Kidney capillary endothelial cell (primary cell): ENCODE measurements at places on chromosomes 6 and 20.

GRCh38 chr20:47143657-47144056, 212.8 kb downstream of the ZMYND8 start:
- DNase-seq: no peak

GRCh38 chr6:31586599-31587281, 663 bp downstream of the LST1 start:
- no peak for DNase-seq

DNA sequence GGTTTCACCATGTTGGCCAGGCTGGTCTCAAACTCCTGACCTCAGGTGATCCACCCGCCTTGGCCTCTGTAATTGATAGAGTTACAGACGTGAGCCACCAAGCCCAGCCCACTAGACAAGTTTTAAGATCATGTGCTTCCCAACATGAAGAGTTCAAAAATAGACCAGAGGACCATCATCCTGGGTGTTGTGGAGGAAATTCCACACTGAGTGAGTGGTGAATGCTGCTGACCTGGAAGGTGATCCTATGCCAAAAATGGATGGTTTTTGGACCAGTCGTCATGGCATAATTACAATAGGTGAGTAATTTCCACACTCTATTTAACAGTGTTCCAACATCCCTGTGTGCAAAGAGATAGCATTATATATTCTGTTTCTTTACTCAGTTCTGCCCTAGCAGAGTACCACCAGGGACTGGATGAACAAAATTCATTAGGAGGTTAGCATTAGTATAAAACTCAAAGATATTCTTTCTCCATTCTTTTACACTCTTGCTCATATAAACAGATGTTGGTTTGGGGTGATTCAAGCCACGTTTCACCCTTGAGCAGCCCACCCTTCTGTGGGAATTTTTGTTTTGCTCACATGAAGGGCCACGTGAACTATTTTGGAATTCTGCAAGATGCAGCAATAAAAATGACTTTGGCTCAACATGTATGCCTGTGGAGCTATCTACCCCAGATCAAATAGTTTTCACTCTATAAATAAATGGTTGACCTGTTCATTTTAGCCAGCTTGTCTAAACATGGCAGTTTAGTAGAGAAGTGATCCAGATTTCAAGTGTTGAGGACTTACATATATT, 206.2 kb upstream of the TCF21 start:
- DNase-seq: no peak

DNA sequence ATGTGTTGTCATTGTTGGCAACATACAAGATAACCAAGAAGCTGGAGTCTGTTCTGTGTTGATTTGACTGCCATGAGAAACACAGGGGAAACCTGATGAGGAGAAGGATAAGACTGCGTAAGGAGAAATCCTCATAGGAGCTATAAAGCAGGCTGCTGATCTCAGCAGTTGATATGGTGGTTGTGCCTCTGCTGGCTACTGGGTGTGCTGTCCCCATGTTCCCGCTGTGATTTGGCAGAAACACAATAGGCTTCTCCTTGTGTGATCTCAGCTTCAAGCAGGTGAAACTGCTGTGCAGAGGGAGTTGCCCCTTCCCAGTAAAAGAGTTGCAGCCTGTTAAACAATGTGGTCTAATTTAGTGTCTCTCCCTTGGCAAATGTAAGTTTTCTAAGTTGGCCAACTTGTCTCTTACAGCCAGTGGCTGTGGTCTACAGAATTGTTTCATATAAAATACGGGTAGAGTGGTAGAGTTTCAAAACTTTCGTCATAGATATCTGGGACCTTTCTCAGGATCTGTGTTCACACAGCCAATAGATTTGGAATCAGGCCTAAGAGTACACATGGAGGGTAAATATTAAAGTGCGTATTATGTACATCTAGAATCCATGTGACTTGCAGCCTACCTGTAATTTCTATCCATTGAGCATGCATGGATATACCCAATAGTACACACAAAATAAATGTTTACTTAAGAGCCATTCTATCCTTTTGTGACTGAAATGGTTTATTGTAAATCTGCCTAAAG, 78.4 kb downstream of the RNF144B start:
- no peak for DNase-seq

GRCh38 chr6:139436200-139436956, 61.9 kb upstream of the CITED2 start:
- no peak for DNase-seq

- peak; percentile 67 for DNase-seq
Measured at GRCh38 chr6:4008324-4009047, 70.5 kb downstream of the FAM217A start.

GRCh38 chr6:158220786-158221442, 52.8 kb downstream of the GTF2H5 start:
- DNase-seq: peak; percentile 68

- DNase-seq: no peak
Measured at GRCh38 chr20:53974785-53975555, 95.4 kb downstream of the BCAS1 start.

DNA sequence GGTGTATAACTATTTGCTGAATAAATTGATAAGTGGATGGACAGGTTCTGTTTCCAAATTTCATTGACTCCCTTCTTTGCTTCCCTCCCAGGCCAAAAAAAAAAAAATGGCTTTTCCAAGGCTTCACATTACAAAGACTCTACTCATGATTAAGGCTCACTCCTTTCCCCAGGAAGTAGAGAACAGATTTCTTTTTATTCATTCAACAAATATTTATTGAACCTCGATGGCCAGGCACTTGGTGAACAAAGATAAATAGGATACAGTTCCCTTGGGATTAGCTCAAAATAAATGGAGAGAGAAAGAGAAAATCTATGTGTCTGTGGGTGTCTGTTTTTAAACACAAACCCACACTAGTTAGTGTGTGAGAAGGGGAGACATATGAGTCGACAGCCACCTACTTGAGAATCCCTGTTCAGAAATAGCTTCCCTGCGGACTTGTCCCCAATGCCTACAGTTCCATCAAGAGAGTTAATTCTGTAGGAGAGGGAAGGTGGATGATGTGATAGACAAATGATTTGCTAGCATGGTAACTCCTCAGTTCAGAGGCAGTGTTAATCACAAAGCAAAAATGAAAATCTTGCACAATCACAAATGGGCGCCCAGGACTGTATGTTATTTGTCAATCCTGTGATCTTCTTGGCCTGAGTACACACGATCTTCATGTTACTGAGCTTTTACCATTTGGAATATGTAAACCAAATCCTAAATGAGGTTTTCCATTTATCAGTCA, 20.3 kb downstream of the TRAF3IP2 start:
- DNase-seq: no peak

- no peak for DNase-seq
Measured at GRCh38 chr6:149223120-149223903, 94.2 kb upstream of the TAB2 start.

GRCh38 chr6:155147958-155148663, 115.7 kb upstream of the CLDN20 start:
- no peak for DNase-seq

GRCh38 chr6:136467186-136467585, 83.0 kb downstream of the MAP7 start:
- no peak for DNase-seq

DNA sequence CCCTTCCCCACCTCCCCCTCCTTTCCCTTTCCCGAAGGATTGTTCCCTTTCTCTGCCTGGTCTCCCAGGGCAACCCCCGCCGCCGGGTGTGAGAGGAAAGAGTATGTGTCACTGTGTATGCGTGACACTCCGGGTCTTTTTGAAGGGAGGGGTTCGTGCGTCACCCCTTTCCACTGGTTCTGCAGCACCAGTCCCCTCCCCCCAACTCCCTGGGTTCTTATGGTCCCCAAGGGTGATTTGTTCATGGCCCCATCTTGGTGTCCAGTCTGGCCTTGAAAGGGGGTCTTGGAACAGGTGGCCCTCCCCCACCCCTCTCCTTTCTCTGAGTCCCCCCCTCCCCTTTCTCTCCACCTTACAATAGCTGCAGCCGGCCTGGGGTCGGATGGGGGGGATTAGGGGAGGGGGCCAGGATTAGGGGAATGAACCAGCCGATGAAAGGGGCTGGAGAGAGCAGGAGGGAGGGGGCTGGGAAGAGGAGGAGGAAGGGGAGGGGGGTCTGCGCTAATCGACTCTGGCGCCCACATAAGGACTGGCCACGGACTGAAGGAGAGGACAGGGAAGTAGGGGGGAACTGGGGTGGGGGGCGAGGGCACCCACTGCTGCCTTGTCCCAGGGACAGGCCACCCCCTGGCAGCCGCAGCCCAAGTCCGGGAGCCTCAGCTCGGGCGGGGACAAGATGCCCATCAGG, 1.3 kb upstream of the RING1 start:
- DNase-seq: peak; percentile 81

DNA sequence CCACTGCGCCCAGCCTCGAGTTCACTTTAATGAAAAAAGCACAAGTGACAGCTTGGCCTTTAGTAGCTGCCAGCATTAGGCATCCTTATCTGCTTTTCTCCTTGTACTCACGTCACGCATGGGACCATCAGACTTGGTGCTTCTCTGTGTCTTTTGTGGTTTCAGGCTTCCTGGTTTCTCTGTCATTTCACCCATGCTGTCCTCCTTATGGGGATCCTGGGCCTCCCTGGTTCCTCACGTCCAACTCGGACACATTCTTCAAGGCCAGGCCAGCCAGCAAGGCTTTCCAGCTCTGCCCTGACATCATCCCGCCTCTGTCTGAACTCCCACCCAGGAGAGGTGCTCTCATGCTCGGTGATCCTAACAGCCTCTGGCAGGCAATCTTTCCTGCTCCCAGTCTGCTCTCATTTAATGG, 83.2 kb downstream of the TIAM2 start:
- no peak for DNase-seq

- DNase-seq: no peak
Measured at GRCh38 chr6:56040889-56041301, 165.5 kb upstream of the BMP5 start.

DNA sequence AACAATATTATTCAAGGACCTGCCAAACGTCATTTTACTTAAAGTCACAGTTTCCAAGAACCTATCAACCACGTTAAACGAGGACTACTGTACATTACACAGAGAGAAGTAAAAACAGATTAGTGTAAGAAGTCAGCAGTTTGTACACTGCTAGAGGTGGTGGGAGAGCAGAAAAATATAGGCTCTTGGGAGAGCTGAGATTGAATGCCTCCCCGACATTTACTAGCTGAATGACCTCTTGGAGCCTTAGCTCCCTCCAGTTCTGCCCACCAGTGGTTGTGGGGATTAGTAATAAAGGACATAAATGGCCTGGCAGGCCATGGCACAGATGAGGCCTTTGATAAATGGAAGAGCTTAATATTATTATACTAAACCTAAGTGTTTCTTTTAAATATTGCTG, 161.4 kb downstream of the UBE3D start:
- DNase-seq: no peak

- DNase-seq: peak; percentile 86
Measured at GRCh38 chr6:144131248-144131709, 19.0 kb upstream of the STX11 start.

DNA sequence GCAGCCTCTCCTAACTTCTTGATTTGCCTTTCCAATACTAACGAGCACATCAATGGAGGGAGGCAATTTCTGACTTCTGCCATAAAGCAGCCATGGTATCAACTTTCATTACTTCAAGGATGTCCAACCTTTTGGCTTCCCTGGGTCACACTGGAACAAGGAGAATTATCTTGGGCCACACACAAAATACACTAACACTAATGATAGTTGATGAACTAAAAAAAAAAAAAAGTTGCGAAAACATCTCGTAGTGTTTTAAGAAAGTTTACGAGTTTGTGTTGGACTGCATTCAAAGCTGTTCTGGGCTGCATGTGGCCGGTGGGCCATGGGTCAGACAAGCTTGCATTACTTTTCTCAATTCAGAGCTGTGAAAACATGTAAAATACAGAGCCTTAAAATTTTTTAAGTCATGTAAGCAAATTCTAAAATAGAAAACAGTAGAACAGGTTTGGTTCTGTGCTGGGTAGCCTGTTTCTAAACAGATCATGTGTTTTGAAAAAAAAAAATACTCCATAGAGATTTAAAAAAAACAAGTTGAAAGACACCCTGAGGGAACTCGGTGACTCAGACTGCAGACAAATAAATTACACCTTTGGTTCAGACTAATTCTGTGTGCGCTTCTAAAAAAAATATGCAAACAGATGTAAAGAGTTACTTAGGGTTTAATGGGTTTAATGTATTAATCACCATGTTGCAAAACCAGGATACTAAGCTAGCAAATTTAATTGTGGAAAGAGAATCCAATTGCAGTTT, 43.6 kb upstream of the SLC22A23 start:
- no peak for DNase-seq

GRCh38 chr6:45191414-45191813, 136.7 kb upstream of the RUNX2 start:
- no peak for DNase-seq

DNA sequence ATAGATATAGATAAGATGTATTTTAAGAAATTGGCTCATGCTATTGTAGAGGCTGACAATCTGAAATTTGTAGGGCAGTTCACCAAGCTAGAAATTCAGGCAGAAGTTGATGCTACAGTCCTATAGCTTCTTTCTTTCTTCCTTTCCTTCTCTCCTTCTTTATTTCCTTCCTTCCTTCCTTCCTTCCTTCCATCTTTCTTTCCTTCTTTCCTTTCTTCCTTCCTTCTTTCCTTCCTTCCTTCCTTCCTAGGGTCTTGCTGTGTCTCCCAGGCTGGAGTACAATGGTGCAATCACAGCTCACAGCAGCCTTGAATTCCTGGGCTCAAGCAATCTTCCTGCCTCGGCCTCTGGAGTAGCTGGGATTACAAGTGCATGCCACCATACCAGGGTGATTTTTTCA, 55.3 kb downstream of the TFAP2A start:
- DNase-seq: no peak
